ENCODE measurements at places on chromosomes 7 and 10.

GRCh38 chr7:155450970-155451801 lies 6.7 kb upstream of the EN2 start:
- DNase-seq = no peak

GRCh38 chr7:26681819-26682418 lies 182.5 kb downstream of the SKAP2 start:
- no peak for DNase-seq

- DNase-seq = no peak
Measured at GRCh38 chr10:23884670-23885069, 324.3 kb upstream of the KIAA1217 start.

GRCh38 chr7:128021366-128021765 lies 9.9 kb downstream of the LRRC4 start:
- DNase-seq = no peak

DNA sequence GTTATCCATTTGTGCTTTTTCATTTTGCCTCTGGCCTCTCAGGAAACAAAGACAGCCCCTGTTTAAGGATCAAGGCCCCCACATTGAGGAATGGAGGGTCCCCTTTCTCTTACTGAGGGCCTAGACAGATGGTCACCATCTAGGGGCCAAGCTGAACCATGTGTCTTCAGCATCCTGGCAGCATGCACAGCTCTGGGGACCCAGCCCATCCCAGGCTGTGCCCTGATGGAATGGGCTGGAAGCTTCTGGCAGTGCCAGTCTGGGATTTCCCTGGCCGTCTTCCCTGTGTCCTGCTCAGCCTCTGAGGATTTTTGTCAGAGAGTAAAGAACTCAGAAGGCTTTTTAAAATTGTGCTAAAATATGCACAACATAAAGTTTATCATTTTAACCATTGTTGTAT lies 116.8 kb downstream of the ITIH5 start:
- DNase-seq = no peak

GRCh38 chr7:9391221-9391620 lies 957.8 kb downstream of the NXPH1 start:
- no peak for DNase-seq

- DNase-seq = no peak
Measured at GRCh38 chr10:17512341-17513001, 58.1 kb upstream of the ST8SIA6 start.

Data from activated naive CD4-positive, alpha-beta T cell treated with anti-CD3 and anti-CD28 coated beads, Interleukin-2, amount 10 ng/mL, durations not matched to agents 7 days and 5 days (primary cell).